Hematopoietic multipotent progenitor cell treated with erythropoietin and hydrocortisone succinate and interleukin-3 and kit ligand, for 15 days (in vitro differentiated cells): ENCODE measurements at places on chromosomes 5 and 9.

- no peak for DNase-seq
Observed at GRCh38 chr5:140112685-140113179, 1.2 kb upstream of the PURA start.

GRCh38 chr5:50401336-50401735, 39.8 kb downstream of the EMB start:
- no peak for DNase-seq

DNA sequence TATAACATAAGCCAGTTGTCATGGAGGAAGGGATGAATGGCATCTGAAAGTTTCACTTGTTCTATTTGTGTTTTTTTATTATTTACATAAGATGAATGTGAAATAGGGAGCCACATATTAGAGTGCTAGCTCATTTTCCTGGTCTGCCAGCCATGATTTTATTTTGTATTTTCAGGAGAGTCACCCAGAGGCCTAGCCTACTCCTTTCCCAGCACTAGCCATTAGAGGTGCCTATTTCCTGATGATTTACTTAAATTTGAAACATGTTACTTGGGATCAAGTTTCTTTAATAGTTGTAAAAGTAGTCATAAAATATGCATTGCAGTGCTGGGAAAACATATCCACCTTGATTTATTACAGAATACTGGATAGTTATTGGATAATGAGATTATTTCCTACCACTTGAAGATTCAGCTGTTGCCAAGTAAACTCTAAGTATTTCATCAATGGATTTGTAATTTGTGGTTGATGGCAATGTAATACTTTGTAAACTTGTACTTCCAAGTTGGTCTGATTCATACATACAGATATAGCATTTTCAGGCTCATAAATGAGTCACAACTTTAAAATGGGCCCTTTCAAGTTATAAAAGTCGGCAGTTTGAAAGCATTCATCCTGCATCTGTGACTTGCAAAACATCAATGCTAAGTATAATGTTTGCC, 50.8 kb downstream of the KCNN2 start:
- no peak for DNase-seq

GRCh38 chr5:81195335-81195929, 37.7 kb upstream of the CKMT2 start:
- no peak for DNase-seq

- no peak for DNase-seq
Observed at GRCh38 chr5:151107084-151107483, 26.2 kb upstream of the TNIP1 start.

DNA sequence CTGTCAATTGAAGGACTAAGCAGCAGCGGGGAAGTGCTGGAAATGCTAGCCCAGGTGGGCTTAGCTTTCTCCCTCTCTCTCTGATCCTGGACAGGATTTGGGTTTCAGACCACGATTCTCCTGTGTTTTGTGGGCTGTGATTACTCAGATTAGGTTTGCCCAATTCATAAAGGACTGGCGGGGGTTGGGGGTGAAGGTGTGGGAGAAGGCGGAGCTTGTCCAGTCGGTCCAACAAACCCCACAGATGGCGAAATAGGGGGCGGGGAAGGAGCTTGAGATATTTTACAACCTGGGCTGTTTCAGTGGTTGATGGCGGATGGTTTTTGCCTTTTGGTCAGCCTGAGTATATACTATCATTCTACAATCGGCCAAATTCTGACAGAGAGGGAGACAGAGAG, 35.2 kb downstream of the PCDHAC2 start:
- no peak for DNase-seq

DNA sequence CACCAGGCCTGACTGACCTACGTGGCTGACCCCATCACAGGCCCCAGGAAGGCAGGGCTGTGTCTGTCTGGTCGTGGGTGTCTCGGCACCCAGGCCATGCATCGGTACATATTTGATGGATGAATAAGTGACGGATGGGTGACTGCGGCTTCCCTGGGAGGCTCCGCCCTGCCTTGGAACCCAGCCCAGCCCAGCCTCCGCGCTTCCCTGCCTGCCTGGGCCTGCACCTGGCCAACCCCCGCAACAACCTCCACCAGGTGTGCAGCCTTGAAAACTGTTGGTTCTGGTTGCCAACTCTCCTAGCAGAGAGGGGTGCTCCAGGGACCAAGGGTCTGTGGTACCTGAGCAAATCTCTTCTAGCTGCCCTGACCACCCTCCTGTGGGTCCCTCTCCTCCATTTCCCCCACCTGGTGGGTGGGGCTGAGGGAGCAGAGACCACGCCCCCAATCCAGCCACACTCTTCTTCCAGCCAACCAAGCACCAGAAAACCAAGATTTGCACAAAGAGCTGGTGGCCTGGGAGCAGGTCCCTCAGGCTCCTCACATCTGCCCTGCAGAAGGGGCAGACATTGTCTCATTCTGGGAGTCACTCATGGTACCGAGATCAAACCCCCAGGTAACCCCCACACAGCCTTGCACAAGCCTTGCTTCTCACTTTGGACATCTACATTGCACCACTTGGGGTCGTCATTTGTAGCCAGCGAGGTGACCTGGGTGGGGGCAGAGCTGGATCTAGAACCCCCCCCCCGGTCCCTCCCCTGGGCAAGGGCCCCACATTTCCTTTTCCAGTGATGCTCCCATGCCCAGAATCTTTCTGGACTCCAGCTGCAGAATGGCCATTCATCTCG, 100.6 kb upstream of the IER5L start:
- no peak for DNase-seq
